ENCODE measurements at places on chromosomes 16 and 17.

- peak; percentile 39 for DNase-seq
Observed at GRCh38 chr17:70365091-70365583, 195.8 kb downstream of the KCNJ2 start.

DNA sequence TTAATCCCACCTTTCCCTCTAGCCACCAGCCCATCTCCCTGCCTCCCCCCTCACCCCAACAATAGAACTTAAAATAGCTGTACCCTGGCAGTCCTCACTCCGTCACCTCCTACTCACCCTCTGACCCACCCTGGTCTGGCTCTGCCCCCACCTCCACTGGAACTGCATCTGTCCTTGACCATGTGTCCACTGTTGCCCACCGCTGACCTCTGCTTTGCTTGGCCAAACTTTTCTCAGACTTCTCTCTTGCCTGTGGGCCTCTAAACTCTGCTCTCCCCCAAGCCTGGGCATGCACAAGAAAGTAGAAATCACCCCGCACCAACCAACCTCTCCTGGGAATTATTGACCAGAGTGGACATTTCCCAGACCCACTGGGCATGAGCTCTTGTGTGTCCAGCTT lies 169.8 kb downstream of the WSCD1 start:
- DNase-seq, result no peak

DNA sequence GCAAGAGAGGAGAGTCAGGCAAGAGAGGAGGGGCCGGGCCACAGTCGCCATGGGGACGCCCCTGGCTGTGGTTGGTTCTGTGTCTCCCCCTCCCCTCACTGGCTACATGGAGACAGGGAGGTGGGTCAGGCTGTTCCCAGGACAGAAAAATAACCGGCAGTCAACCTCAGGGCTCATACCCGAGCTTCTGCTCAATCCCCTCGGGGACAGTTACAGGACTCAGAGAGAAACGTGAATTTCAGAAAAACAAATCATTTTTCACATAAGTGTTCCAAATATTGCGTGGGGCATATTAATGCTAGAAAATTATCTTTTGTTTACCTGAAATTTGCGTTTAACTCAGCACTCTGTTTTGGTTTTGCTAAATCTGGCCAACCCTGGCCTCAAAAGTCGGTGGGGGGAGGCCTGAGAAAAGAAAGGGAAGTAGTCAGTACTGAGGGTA lies 22.2 kb upstream of the CPSF4L start:
- DNase-seq, result no peak

DNA sequence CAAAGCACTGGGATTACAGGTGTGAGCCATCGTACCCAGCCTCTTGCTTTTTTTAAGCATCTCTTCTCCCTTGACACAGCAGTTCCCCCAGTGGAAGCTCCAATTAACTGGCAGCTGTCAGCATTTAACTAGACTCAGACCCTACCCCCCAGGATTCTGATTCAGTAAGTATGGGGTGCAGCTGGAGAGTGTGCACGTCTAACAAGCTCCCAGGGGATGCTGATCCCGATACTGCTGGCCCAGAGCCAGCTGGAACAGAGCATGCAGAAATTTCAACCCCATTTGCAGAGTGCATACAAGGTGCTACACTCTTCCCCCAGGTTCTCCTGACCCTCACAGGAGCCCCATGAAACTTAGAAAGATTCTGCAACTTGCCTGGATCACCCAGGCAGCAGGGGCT lies 27.7 kb upstream of the BCO1 start:
- no peak for DNase-seq

DNA sequence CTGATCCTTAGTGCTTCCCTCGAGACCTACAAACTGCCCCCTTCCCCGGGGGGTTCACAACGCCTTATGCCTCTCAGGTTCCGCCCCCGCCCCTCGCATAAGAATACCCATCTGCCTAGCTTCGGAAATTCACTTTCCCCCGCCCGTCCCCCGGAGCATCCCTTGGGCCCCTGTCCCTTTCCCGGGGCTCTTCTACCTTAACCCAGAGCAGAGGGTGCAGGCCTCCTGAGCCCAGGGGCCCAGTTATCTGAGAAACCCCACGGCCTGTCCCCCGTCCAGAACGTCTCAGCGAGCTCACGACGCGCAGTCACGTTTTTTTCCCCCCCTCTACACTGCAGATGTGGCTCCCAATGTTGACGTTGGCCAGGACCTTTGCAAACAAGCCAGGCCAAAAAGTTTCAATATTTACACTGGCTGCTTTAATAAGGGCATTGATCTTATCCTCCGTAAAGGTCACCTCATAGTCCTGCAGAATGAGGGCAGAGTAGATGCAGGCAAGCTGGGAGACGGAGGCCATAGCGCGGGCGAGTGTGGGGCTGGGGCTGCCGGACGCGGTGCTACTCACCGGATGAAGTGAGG lies 1.4 kb upstream of the NBR1 start:
- peak; percentile 47 for DNase-seq

Data from GM13976 (cell line).